ENCODE measurements at places on chromosomes 5 and 9.

DNA sequence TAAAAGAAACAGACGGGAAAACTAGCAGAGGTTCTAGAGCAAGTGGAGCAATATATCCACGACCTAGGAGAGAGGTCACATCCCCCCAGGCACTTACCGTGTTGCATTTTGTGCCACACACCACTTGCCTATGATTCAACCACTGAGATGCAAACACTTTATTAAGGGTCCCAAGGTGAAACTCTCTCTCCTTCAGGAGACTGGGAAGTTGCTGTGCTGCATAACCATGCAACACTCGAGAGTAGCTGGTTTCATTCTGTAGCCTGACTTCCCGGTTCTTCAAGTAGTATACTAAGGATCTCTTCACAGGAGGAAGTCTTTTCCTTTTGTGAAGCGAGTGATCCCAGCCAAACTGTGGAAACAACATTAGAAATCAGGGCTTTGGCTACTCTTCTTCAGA, 1.6 kb downstream of the DCAF12 start:
- no peak for DNase-seq

- DNase-seq: no peak
These were observed 97.8 kb downstream of the ADAMTS12 start for GRCh38 chr5:33793836-33794549.

DNA sequence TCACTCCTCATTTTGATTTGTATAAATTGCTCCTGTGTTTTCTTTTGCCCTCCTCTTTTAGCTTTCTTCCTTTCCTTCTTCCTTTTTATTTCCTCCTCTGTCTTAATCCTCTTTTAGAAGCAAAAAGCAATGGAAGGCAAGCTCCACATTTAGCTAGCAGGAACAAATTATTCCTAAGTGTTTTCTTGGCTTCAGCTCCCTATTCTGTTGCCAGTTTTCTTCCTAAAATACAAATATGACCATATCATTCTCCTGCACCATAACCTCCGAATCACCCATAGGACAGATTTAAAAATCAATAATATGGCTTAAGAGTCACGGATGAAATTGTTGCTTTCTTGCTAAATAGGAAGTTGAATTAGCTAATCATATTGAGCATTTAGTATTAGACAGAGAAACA, 49.4 kb downstream of the GRIN3A start:
- DNase-seq: no peak

GRCh38 chr9:98214811-98215210, 22.4 kb upstream of the CORO2A start:
- no peak for DNase-seq

DNA sequence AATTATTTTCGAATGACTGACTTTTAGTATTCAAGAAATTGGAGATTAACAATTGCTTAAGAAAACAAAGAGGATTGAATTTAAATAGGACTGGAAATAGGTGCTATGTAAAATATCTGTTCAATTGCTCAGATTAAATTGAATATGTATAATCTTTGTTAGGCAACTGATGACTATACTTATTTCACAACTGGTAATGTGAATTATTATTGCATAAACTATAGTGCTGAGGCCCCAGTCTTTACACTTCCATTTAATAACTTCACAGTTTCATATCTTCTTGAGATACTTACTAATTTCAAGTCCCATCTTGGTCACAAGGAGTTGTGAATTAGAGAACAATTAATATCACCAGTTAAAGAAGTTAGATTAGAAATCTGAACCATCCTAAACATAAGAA, 16.7 kb downstream of the CEP78 start:
- DNase-seq: no peak
